ENCODE measurements at places on chromosomes 4 and X. TPM values are rescaled to one million over a fixed set of nuclear protein-coding genes. Genes with fewer than 3 reads are reported as not detected.

GRCh38 chr4:78937837-78938236 is 1.4 kb downstream of the PAQR3 start:
- DNase-seq, result no peak

- DNase-seq, result no peak
Observed at GRCh38 chr4:154485127-154485773, 6.3 kb downstream of the DCHS2 start.

DNA sequence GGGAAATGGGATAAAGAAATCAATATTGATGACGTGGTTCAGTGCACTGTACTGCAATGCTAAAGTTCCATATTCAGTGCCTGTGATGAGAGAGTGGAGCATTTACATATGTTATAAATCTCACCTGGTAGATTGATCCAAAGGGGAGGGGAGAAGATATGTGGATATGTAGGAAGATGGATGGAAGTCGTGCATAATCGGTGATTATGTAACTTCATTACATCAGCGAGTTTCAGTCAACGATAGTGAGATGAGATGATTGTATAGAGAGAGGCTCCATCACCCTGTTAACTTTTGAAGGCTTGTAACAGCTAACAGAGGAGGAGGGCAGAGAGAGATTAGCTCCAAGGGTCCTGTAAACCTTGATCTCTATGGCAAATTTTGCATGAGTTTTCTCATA is 1.8 kb downstream of the IL1RAPL1 start:
- DNase-seq, result no peak

DNA sequence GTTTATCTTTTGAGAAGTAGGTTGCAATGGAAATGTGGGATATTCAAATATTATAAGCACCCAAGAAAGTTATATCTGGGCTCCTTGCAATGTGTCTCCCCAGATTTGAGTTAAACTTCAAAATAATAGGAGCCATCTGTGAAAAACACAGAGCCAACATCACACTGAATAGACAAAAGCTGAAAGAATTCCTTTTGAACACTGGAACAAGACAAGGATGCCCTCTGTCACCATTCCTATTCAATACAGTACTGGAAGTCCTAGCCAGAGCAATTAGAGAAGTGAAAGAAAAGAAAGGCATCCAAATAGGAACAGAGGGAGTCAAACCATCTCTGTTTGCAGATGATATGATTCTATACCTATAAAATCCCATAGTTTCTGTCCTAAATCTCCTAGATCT is 114.3 kb upstream of the IL1RAPL1 start:
- DNase-seq, result no peak

- no peak for DNase-seq
Observed at GRCh38 chrX:17758382-17758781, 21.1 kb downstream of the SCML1 start.

GRCh38 chr4:71538528-71538927 is 199.7 kb downstream of the SLC4A4 start:
- no peak for DNase-seq

DNA sequence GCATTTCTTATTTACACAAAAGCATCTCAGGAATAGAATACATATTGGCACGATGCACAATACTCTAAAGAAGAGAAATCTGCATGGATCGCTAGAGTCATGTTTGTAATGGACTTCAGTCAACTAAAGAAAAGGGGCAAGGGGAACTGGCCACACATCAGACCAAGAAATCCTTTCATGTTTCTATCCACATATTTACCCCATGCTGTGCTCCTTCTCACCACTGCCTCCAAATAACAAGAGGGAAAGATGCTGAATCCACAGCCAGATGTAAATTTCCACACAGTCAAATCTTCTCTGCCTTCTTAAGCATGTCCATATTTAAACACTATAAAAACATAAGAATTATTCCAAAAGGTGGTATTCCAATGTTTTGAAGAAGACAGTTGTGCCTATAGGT is 67.6 kb downstream of the COX18 start:
- DNase-seq, result no peak

DNA sequence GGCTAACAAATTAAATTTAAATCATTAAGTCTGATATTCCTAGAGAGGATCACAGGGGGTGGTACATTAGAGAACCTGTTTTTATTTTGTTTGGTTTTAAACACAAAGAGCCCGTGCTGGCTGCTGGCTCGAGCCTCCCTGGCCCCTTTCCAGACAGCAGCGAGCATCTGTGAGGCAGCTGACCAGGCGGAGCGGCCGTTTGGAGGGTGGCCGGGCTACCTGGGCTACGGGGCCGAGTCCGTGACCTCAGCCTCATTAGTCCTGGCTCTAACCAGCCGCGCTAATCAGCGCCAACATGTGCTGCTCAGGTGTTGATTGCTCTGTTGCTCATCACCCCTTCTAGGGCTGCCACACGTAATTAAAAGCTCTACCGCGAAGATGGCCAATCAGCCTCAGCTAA is 35.3 kb downstream of the DCTD start:
- no peak for DNase-seq

- no peak for DNase-seq
Observed at GRCh38 chrX:77960567-77960966, 8.9 kb downstream of the PGAM4 start.

SPANXB1 gene
- not detected for total RNA-seq

ZBTB33 gene
- total RNA-seq, result 11.6 TPM

GRCh38 chr4:101556842-101557241 is 209.5 kb upstream of the PPP3CA start:
- DNase-seq, result no peak

Measured in omental fat pad (tissue), 4 donors.